HS-27A (cell line): ENCODE measurements at places on chromosomes 3 and 15.

DNA sequence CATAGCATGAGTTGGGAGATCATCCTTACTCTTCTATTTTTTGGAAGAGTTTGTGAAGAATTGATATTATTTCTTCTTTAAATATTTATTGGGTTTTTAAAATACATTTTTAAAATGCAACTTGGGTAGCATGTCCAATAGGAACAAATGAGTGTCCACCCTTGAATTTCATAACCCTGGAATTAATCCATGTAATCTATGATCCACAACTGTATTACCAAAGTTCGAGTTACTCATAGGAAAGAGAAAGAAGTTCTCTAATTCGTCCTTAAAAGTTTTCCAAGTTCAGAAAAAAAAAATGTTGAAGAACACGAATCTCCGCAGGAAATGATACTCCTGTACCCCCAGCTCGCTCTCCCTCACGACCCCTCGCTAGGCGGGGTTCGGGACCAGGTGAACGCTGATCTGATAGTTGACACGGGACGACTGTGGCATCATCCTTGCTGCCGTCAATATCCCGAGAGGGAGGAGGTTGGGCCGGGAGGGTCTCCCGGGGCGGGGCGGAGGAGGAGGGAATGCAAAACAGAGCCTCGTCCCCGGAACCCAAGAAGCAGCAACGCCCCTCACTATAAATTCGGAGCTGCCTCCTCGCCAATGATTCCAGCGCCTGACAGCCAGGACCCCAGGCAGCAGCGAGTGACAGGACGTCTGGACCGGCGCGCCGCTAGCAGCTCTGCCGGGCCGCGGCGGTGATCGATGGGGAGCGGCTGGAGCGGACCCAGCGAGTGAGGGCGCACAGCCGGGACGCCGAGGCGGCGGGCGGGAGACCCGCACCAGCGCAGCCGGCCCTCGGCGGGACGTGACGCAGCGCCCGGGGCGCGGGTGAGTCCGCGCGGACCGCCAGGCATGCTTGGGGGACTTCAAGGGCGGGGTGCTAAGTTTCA is at the start of gene AGTR1:
Gene AGTR1, plus strand, starts transcription at position 598 of the 884 bp plus-strand sequence. CDS start 43,133 bp downstream, outside the sequence.
- no peak for DNase-seq

DNA sequence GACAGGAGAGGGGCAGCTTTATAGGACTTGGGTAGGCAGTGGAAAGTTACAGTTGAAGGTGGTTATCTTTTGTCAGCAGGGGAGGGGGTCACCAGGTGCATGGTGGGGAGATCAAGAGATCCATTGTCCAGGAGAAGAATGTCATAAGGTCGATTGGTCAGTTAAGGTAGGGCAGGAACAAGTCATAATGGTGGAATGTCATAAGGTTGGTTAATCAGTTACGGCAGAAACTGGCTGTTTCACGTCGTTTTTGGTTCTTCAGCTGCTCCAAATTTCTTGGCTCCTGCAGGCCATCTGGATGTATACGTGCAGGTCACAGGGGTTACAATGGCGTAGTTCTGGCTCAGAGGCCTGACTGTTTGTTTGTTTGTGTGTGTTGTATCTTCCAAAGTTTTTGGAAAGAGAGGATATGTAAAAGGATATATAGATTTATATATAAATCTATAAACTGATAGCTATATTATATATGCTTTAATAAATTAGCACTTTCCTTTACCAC is 565.1 kb downstream of the ZNF385D start:
- DNase-seq: no peak

DNA sequence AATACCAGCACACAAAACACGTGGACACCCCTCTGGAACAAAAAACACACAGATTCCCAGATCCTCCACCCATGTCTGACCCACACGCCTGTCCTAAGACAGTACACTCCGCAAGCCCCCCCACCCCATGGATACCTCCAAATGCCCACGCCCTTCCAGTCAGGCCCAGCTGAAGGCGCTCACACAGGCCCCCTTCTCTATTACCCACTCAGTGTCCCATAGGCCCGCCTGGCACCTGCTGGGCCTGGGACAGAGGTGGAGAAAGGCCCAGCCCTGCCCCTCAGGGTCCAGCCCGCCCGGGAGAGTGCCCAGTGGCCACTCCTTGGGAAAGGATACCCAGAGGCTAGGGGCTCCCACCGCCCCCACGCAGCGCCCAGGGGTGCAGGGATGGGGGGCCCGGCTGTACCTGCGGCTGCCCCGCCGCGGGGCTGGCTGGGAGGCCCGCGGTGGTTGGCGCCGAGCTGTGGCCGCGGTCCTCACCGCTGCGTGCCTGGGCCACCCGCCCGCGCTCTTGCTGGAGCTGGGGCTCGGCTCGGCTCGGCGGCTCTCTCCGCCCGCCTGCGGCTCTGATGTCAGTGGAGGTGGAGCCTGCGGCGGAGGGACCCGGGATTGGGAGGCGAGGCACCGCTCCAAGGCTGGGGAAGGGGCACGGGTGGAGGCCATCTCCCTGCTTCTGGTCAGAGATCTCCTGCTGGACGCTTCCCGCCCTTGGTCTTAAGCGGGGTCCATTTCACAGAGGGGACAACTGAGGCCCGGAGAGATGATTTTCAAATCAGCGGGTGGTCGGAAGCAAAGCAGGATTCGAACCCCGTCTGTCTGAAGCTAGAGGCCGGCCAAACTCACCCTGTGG is at the start of gene CAMK1:
Gene CAMK1, minus strand, starts transcription at position 522 of the 850 bp plus-strand sequence. CDS start 2,198 bp downstream, outside the sequence.
- DNase-seq: no peak

DNA sequence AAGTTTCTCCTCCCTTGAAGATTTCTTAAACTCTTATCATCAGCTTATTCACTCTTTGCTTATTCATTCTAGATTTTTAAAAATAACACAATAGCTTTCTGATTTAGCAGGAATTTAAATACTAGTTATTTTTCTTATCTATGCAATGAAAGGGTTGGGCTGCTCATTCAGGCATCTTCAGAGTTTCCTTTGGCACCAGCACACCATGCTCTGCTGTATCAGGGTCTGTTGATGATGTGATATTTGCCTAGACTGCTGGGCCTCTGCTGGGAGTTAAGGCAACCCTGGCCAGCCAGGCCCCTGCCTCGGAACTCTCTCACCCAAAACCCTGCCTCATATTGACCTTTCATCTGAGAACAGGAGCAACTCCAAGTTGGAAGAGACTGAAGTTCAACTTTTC is 35.0 kb downstream of the DRD3 start:
- no peak for DNase-seq

DNA sequence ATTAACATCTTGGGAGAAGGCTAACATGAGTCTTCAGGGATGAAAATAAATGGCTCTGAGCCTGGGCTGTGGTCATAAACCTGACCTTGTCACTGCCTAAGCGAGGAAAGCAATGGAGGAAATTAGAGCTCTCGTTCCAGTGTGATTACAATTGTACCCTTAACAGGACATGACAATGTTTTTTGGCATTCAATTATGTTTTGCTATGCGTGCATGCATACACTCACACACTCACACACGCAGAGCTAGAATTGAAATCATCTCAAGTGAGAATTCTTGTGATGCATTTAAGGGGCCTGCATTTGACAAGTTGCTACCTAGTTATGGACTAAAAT is 24.1 kb downstream of the ZNF80 start:
- no peak for DNase-seq

DNA sequence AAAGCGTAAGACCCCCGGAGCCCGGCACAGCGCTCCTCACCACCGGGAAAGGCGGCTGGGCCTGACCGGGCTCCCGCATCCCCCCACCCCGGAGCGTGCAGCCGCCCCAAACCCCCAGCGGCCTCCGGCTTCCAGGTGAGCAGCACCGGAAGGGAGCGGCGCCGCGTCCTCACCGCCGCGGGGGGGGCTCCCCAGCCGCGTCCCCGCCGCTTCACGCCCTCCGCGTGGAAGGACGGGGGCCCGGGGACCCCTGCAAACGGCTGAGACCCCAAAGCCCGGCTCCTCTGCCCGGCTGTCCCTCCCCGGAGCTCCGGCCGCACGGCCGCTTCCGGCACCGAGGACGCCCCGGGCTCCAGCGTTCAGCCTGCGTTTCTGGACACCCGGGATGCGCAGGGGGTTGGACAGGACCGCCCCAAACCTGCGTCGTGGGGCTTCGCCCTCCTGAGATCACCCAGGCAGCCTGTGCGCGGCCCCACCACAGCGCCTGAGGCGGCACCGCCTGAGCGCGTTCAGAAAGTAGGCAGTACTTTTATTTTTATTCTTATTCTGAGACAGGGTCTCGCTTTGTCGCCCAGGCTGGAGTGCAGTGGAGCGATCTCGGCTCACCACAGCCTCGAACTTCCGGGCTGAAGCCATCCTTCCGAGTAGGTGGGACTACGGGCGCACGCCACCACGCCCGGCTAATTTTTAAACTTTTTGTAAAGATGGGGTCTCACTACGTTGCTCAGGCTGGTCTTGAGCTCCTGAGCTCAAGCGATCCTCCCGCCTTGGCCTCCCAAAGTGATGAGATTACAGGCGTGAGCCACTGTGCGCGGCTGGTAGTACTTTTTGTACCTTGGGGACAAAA is 51.6 kb upstream of the BLM start:
- no peak for DNase-seq

DNA sequence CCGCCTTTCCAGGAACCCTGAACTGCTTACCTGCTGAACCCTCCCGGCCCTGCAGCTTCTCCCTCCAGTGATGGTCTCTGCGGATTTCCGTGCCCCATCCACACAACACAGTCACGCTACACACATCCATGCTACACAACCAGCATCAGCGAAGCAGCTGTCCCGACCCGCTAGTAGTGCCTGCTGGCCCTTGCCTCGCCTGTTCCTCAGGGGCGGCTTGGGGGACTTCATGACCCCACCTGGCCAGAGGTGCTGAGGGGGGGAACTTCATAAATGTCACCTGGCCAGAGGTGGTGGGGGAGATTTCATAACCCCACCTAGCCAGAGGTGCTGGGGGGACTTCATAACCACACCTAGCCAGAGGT is 530 bp upstream of the TUBGCP5 start:
- DNase-seq: no peak

GRCh38 chr3:194910414-194910984 is 224.8 kb downstream of the FAM43A start:
- no peak for DNase-seq

- DNase-seq: peak; percentile 17
Measured at GRCh38 chr3:41418961-41419691, 219.8 kb downstream of the CTNNB1 start.

GRCh38 chr3:14265246-14265962 is 86.8 kb downstream of the LSM3 start:
- no peak for DNase-seq

DNA sequence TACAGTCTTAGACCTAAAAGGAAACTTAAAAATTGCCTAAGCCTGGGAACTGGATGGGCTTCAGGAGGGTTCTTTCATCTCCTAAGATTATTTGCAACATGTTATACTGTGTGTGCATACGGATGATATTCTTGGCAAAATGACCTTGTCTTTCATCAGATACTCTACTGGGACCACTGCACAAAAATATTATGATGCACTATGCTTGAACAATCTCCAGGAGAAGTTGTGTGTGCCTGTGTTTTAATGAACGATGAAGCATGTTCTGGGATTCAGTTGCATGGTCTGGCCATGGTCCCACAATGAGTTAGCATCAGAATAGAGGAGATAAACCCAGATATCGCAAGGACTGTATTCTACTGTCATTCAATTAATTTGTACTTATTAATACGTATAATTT is 68.7 kb downstream of the GAP43 start:
- no peak for DNase-seq

GRCh38 chr3:45198264-45199260 is 27.5 kb downstream of the TMEM158 start:
- no peak for DNase-seq

DNA sequence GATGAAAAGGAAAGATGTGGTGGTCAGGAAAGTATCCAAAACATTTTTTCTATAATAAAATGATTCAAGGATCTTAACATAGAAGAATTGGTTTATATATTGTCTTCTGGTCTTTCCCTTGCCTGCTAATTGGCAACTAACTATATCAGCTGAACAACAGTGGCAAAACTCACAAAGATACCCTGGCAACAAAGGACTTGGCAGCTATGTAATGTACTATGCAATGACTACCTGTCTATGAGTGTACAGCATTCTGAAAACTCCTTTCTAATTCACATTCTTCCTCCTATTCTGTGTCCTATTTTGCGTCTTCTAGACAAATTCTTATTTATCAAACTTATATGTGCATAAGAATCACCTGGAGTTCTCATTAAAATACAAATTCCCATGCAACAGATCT is 15.7 kb upstream of the SERPINI2 start:
- DNase-seq: no peak

DNA sequence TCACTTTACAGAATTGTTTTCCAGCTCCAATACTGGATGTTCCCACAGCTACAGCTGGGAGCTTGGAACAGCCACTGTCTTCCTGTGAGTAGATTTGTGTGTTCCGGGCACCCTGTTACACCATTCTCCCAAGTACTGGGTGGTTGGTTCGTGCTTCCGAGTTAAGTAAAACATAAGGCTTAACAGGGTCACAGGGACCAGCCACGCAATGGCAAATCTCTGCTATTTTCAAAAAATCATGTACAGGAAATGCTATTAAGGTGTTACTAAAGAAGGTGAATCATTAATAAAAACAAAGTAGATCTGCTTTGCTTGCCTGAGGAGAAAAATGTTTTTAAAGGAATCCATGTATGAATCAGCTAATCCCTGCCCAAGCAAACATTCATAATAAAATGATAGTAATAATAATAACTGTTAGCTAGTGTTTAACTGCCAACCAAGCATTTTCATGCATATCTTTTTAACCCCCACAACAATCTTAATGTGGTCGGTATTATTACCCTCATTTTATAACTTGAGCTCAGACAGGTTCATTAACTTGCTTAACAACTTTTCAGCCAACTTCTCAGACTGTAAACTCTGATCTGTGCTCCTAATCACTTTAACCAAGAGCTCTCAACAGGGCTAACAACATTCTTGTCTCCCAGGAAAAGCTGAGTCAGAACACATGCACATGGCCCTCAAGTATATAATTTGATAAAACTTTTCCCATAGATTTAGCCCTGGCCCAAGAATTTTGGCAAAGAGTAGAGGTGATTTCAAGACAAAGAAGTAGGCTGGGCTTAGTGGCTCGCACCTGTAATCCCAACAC is 2.7 kb upstream of the C2CD4A start:
- DNase-seq: peak; percentile 12

GRCh38 chr3:77699125-77699691 is 659.3 kb downstream of the ROBO2 start:
- no peak for DNase-seq

DNA sequence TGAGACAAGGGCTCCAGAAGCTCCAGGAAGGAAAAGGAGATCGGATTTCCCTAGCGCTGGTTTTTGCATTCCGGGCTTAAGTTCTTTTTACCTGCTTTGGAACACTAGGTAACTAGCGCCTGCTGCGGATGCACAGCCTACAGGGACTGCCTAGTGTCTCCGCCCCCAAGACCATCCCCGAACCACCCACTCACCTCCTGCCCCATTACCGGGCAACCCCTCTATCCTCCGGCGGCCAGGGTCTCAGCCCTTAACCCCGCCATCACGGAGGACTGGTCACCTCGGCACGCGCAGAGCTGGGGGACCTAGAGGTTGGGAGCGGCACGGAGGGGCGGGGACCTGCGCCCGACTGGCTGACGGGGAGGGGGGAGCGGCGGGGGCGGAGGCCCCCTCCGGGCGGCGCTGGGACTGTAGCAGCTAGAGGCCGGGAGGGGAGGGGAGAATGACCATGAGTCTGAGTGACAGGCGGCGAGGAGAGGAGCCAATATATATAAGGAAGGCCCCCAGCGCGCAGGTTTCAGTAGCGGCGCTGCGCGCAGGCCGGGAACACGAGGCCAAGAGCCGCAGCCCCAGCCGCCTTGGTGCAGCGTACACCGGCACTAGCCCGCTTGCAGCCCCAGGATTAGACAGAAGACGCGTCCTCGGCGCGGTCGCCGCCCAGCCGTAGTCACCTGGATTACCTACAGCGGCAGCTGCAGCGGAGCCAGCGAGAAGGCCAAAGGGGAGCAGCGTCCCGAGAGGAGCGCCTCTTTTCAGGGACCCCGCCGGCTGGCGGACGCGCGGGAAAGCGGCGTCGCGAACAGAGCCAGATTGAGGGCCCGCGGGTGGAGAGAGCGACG is at the start of gene DLL4:
Gene DLL4, plus strand, starts transcription at position 520 of the 839 bp plus-strand sequence. CDS start 329 bp downstream, outside the sequence.
- DNase-seq: no peak

- no peak for DNase-seq
Measured at GRCh38 chr3:62446337-62446940, 73.1 kb upstream of the FEZF2 start.
